ENCODE measurements at places on chromosomes 1 and 21.

GRCh38 chr1:15961492-15961891 is 14.4 kb downstream of the ZBTB17 start:
- no peak for DNase-seq

DNA sequence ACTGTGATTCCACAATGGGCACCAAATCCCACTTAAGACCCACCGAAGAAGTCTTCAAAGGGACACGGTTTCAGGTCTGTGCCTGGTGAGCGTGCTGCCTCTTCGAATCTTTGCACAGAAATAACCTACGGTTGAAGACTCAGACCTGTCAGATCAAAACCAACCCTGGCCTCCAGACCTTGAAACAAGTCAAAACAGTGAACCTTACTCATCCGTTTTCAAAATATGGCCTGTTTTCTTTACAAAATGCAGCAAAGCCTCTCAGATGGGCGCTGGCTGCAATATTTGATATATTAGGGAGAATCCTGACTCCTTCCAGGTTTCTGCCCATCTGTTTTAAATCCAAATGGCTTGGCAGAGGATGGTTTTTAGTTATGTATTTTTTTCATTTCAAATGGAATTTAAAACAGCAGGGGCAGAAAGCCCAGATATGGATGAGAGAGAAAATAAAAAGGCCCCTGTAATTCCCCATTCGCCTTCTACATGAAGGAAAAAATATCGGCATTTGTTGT is 14.0 kb downstream of the JUN start:
- DNase-seq, result no peak

DNA sequence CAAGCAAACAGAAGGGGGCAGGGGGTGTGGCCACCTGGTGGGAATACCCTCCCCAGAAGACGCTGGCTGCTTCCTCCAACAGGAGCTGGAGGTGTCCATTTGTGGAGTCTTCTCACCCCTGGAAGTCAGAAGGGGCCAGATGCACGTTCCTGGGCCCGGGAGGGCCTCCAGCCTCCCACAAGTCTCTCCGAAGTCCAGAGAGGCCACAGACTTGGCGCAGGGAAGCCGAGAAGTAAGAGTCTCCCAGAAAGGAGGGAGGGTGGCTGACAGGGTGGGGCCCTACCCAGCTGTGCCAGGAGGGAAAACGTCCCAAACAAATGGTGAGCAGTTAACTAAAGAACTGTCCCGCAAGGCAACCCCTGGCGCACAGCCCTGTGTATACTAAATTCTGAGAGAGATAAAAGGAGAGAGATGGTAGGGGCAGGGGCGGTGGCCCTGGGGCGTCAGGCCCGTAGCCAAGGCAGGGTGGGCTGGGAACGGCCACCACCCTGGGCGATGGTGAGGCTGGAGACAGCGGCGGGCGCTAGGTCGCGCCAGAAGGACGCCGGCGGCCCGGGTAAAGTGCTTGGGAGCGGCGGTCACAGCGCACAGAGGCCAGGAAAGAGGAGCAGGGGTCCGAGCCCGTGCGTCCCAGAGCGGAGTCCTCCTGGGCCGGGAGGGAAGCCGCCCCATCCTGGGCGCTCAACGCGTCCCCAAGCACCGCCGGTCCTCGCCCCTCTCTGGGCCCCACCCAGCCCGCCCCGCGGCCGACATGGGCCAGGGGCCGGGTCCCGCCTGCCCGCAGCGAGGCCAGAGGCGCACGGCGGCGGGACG is 1.2 kb downstream of the CHD5 start:
- DNase-seq, result no peak

- DNase-seq, result no peak
Observed at GRCh38 chr1:172967936-172968335, 82.8 kb downstream of the TNFSF18 start.

Data from H54 (cell line).